Omental fat pad (tissue), 4 donors: ENCODE measurements at places on chromosomes 1 and 21. TPM values are rescaled to one million over a fixed set of nuclear protein-coding genes. Genes with fewer than 3 reads are reported as not detected.
A peak's percentile ranks its signal among the peaks of the same experiment; 100 is the strongest.

Gene ZNF648
- total RNA-seq = not detected

Gene PLA2G2F
- total RNA-seq = not detected

Gene CD34
- 52.6 TPM for total RNA-seq

Gene GBP5
- 9.1 TPM for total RNA-seq

Gene PERM1
- not detected for total RNA-seq

Gene OR2G6
- not detected for total RNA-seq

GRCh38 chr1:245648749-245649522 is 494.2 kb downstream of the KIF26B start:
- DNase-seq = no peak

DNA sequence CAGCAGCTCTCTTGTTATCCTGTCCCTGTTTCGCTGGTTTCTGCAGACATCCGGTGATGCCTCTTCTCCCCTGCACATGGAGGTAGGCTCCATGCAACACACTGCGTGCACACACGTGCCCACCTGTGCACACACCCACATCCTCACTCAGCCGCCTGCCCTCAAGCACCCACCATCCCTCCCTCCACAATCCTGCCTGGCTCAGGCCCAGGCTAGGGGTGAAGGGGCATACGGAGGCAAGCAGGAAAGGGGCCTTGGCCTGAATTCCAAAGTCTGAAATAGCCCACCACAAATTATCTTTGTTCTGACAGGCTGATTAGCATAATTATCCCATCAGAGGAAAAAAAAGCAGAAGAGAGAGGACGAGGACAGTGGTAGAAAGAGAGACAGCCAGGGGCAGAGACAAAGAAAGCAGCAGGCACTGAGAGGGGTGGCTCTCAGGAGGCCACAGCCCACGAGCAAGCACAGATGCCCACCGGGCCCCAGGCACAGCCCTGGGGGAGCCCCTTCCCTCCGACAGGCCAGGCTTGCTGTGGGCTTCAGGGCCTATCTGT is 73.2 kb downstream of the GRIK3 start:
- DNase-seq = no peak

GRCh38 chr1:213986020-213986924 is 1.5 kb upstream of the PROX1 start:
- no peak for DNase-seq

- no peak for DNase-seq
Observed at GRCh38 chr1:111214074-111214801, 13.3 kb upstream of the CHI3L2 start.

GRCh38 chr1:77888081-77888780 is at the start of gene NEXN:
Gene NEXN (plus strand): TSS chr1:77888624. CDS start chr1:77916107, 27,483 bp downstream.
- peak; percentile 42 for DNase-seq

DNA sequence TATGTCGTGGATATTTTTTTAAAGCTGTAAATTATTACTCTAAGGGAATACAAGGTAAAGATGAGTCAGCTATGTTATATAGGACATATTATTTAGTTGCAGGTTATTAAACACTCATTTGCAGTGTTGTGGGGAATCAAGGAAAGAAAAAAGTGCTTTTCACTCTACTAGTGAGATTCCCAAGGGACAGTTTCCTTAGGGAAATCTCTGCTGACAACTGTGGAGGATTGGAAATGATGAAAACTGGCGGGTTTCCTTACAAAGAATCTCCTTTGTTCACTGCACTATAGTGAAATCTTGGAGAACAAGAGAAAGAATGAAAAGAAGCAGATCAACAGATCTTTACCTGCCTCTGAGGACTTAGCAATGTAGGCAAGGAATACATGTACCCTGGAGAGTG is 24.5 kb upstream of the TRIM45 start:
- DNase-seq = no peak

DNA sequence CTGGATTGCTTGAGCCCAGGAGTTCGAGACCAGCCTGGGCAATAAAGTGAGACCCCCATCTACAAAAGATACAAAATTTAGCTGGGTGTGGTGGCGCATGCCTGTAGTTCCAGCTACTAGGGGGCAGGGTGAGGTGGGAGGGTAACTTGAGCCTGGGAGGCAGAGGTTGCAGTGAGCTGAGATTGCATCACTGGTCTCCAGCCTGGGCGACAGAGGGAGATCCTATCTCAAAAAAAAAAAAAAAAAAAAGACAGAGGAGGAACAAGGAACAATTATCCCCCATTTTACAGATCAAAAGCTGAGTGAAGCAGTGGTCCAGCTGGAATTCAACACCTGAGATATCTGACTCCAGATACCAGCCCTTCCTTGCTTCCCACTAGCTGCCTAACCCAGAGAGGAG is 34.8 kb downstream of the L1TD1 start:
- DNase-seq = no peak

DNA sequence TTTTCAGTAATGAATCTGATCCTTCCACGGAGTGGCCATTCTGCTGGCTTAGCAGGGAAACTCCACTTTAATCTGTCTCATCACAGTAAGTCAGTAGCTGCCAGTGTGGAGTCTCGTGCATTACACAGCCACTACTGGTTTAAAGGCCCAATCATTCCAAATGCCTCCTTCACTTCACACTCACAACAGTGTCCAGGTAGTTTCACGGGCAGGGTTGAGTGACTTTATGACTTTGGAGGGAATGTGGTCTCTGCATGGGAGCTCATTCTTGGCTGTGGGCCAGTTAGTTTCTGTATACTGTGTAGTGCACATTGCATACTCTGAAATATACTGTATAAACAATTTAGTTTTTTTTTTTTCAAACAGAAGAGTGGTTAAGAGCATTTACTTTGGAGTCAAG is 34.6 kb upstream of the C1orf87 start:
- no peak for DNase-seq

- no peak for DNase-seq
Observed at GRCh38 chr1:110118636-110119396, 6.6 kb downstream of the UBL4B start.

GRCh38 chr1:172105230-172105629 is 263.9 kb downstream of the DNM3 start:
- DNase-seq = no peak

- DNase-seq = no peak
Observed at GRCh38 chr1:147215540-147215916, 9.6 kb downstream of the FMO5 start.

DNA sequence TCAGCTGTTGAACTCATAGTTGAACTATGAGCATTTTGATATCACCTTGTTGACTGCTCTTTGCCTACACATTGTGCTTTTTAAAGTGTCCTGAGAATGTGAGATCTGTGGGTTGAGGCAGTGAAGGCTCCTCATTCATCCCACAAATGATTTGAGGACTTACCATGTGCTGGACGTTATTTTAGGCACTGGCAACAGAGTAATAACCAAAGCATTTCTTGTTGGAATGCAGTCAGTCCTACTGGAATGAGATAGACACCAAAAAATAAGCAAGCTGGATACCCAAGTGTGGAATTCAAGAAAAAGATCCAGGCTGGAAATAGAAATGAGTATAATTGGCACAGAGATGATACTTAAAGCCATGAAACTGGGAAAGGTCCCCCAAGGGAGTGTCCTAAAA is 73.4 kb downstream of the ZP4 start:
- no peak for DNase-seq

GRCh38 chr1:9009438-9010370 is 16.5 kb downstream of the SLC2A7 start:
- no peak for DNase-seq

DNA sequence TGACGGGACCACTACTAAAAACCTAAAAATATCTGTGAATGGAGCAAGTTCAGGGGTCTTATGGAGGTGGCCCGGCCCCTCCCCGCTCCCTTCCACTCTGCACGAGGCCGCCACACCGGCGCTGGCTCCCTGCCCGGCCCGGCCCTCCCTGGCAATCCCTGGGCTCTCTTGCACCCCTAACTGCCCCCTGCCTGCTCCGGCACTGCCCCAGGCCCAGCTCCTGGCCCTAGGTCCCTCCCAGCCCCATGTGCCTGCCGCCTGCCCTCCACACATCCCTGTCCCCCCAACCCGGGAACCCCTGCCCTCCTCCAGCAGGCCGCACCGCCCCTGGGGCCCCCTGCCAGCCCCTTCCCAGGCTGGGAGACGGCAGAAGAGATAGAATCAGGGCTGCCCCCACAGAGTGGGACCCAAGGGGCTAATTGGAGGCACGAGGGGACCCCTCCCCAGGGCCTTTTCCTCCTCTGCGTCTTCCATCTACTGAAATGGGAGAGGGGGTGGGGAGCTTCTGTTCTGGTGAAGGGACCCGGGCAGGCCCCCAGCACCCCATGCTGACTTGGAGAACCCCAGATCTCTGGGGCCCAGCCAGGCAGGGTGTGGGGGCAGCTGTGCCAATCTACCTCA is 9.3 kb upstream of the CTRC start:
- DNase-seq = no peak

- DNase-seq = no peak
Observed at GRCh38 chr1:62198781-62199125, 4.1 kb downstream of the L1TD1 start.

DNA sequence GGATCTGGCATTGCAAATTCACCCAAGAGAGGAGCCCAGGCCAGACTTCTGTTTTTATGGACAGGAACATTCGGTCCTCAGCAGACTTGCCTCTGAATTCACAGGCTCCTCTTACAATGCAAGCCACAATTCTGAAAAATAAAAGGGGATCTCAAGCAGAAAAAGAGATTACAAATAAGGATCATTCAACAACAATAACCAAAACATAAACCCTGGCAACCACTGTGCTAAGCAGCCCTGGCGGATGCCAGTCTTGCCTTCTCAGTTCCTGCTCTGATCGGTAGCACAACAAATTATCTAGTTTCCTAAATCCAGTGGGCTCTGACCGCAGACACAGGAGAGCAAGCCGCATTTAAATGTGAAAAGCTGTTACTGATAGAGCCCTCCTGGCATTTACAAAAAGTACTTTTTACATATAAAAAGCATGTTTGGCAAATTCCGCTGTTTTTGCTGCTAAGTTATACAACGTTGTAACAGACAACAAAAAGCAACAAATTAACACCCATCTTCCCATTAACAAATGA is 123.4 kb upstream of the FOXD3 start:
- no peak for DNase-seq

- no peak for DNase-seq
Observed at GRCh38 chr1:16137890-16138467, 17.9 kb downstream of the EPHA2 start.

- no peak for DNase-seq
Observed at GRCh38 chr1:244548558-244549115, 87.6 kb downstream of the CATSPERE start.
